ENCODE measurements at places on chromosomes 2 and 18. TPM values are rescaled to one million over a fixed set of nuclear protein-coding genes. Genes with fewer than 3 reads are reported as not detected.

DNA sequence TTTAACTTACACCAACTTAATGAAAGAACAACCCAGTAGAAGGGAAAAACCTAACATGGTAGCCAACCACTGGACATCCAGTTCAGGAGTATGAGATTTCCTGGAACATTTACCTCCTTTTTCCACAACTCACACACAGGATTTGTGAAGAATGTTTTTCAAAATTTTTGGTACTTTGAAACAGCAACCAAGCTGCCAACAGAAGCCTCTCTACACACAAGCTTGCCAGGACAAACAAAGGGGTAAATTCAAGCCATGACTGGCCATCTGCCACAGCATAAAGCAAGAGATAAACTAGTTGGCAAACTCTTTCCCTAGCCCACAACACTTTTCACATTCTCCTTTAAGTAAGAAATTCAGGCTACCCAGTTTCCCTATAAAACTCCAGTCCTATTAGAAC, 21.4 kb downstream of the MGAT4A start:
- H3K4me1 ChIP-seq, result peaks cover 10% of the 10 kb centered on the region
- H3K27me3 ChIP-seq, result no peaks in the 10 kb centered on the region

GRCh38 chr2:160583146-160583535, 89.5 kb upstream of the RBMS1 start:
- DNase-seq, result no peak
- H3K36me3 ChIP-seq, result no peaks in the 10 kb centered on the region
- no peaks in the 10 kb centered on the region for H3K27me3 ChIP-seq
- H3K27ac ChIP-seq, result no peak overlapping the region
- no peak overlapping the region for H3K4me3 ChIP-seq
- H3K4me1 ChIP-seq, result peaks cover 19% of the 10 kb centered on the region

The COL6A3 gene
- 199 TPM for total RNA-seq

The SPAG16 gene
- 65.0 TPM for total RNA-seq

GRCh38 chr2:197209742-197210408, 100.7 kb downstream of the ANKRD44 start:
- no peaks in the 10 kb centered on the region for H3K36me3 ChIP-seq
- DNase-seq, result no peak
- H3K27ac ChIP-seq, result peak overlapping the region; percentile 69

The SCYGR8 gene
- not detected for total RNA-seq

The GULP1 gene
- 26.0 TPM for total RNA-seq

- H3K27me3 ChIP-seq, result peaks cover 33% of the 10 kb centered on the region
- no peaks in the 10 kb centered on the region for H3K36me3 ChIP-seq
- DNase-seq, result peak; percentile 90
- peaks cover 16% of the 10 kb centered on the region for H3K4me1 ChIP-seq
- H3K4me3 ChIP-seq, result no peak overlapping the region
- peak overlapping the region; percentile 76 for H3K27ac ChIP-seq
Observed at GRCh38 chr2:219001577-219002394, 8.6 kb upstream of the CRYBA2 start.

The GORASP2 gene
- 54.4 TPM for total RNA-seq

The CCDC141 gene
- total RNA-seq, result 40.4 TPM

The ANKRD29 gene
- 150 TPM for total RNA-seq

The SERPINB12 gene
- total RNA-seq, result not detected

The CCDC148 gene
- total RNA-seq, result 1.6 TPM
